ENCODE measurements at places on chromosomes 5 and 9.

DNA sequence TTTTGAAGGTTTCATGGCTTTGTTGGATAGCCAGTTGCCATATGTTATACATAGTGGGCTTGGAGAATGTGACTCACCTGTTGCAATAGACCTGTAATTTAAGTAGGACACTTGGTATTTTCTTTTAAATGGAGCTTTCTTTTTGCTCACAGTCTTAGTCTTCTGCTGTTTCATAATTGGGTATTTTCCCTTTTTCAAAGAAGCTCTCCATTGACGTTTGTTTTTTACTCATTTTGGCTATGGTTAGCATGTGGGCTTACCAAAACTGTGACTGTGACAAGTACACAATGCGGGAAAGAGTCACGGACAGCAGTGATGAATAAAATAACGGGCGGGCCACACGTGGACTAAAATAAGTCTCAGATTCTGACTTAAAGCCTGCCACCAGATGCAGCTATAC is 23.2 kb upstream of the RNF20 start:
- no peak for DNase-seq

- no peak for DNase-seq
Observed at GRCh38 chr5:51347704-51348103, 35.5 kb upstream of the ISL1 start.

DNA sequence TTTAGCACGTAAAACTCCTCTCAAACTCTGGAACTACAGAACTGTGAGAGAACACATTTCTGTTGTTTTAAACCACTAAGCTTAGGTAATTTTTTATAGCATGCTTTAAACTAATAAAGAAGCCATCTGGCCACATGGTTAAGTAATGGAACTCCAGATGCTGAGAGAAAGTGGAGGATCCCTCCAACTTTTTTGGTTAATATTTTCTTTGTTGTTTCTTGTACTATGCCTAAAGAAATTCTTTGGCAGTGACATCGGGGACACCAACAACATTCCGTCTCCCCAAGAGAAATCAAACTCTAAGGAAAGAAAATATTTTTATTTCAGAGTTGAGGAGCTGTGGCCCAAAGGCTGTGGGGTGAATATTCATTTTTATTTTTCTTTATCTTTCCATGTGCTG is 734.8 kb upstream of the CDH9 start:
- no peak for DNase-seq

- DNase-seq: no peak
Observed at GRCh38 chr5:44847206-44847852, 38.6 kb downstream of the MRPS30 start.

GRCh38 chr9:109781086-109781485 is 1.1 kb downstream of the PALM2AKAP2 start:
- DNase-seq: peak; percentile 8

DNA sequence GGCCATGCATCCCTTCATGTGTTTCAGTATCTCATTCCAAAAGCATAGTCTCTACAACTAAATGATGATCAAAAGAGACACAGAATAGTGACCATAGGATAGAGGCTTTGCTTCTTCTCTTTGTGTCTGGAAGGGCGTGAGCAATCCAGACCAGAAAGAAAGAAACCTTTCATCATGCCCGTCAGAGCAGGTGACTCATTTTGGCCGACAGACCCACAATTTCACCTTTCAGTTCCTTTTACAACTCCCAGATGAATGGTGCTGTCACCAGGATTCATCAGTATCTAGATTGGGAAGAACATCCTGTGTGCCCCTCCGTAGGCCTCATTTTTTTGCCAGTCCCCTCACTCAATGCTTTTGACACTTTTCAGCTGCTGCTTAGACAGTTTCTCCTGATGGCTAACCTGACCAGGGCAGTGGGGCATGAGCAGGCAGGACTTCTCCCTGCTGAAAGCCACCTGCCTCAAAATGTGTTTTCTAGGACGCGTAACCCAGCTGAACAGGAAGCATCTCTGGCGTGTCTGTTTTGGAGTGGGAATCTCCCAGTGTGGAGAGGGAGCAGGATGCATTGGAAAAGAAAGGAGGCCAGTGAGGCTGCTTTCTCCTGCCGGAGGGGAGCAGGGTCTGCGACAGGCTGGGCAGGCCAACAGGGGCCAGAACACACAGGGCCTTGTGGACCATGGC is 21.2 kb downstream of the ABLIM3 start:
- DNase-seq: peak; percentile 79

DNA sequence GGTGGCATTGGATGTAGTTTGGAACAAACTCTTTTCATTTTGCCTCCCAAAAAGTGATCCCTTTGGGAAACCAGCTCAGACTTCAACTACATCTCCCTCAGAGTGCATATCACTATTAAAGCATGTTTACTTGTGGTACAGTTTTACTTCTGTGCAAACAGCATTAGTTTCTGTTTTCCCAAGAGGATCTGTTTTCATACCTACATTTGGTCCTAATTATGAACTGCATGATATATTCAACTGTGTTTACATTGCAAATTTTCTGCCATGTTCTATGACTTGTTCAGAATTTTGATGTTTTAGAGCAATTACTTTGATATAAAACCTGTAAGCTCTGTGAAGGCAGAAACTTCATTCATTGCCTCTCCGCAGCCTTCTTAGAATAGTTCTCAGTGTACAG is 681.5 kb upstream of the ACO1 start:
- no peak for DNase-seq

DNA sequence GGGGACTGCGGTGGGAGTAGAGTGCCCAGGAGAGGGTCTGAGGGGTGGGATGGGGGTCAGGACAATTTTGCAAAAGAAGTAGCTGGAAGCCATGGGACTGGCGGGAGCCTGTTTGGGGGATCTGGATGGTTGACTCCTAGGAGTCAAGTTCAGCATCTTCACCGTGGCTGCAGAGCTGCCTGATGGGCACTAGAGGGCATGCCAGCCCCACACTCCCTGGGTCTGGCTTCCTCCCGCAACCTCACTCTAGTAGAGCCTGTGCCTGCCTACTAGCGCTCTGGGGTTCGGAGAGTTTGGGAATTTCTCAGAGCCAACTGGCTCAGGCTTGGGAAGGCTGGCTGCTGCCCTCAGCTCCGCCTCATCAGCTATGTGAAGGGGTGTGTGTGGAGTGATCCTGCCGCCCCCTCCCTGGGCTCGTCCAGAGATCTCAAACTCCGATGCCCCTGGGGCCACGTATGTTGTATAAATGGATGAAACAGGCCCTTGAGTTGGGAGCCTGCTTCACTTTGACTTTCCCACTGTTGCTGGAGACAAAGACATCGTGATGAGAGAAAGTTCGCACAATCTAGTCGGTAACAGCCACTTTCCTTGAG is 10.8 kb downstream of the TSPAN17 start:
- peak; percentile 80 for DNase-seq

- no peak for DNase-seq
Observed at GRCh38 chr9:119137479-119137878, 231.8 kb downstream of the BRINP1 start.

GRCh38 chr5:133273661-133274596 is 222.1 kb downstream of the HSPA4 start:
- DNase-seq: peak; percentile 65

DNA sequence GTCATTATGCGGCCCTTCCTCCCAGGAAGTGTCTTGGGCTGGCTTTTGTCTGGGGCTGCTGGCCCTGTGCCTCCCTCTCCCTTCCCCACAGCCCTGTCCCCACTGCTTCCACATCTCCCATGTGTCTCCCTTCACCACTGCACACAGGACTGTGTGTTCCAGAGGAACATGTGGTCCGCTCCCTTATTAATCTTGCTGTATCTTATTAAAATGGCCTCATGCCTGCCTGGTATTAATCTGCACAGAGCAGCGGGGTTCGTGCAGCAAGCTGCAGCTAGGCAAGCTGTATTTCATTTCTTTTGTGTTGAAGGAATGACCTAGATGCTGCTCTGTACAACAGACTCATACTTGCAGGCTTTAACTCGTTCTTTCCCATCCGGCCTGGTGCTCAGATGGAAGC is 130.5 kb downstream of the SPOCK1 start:
- no peak for DNase-seq

DNA sequence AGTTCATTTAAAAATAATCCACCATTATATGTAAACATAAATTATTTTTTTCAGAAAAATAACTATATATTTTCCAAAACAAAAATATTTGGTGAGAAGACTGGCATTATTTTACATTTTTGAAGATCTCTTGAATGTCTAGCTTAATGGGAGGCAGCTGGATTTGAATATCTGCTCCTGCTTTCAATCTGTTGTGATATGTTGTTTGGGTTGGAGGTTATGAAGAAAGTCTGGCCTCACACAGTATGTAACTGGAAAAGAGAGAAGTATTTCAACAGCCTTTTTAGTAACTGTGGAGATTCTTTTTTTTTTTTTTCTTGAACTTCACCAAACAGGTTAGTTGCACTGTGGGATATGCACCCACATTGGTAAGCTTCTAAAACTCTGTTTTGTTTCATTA is 84.7 kb upstream of the SLIT3 start:
- no peak for DNase-seq

- DNase-seq: peak; percentile 72
Observed at GRCh38 chr5:55633574-55634208, 78.4 kb downstream of the SLC38A9 start.

DNA sequence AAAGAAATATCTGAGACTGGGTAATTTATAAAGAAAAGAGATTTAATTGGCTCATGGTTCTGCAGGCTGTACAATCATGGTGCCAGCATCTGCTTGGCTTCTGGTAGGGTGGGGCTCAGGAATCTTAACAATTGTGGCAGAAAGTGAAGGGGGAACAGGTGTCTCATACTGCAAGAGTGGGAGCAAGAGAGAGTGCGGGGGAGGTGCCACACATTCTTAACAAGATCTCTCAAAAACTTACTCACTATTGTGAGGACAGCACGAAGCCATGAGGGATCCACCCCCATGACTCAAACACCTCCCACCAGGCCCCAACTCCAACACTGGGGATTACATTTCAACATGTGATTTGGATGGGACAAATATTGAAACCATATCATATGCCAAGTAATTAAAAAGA is 70.1 kb upstream of the PANK3 start:
- no peak for DNase-seq

GRCh38 chr5:40353442-40353841 is 326.3 kb upstream of the PTGER4 start:
- DNase-seq: no peak

GRCh38 chr5:56359809-56360685 is 126.9 kb upstream of the ANKRD55 start:
- DNase-seq: no peak

DNA sequence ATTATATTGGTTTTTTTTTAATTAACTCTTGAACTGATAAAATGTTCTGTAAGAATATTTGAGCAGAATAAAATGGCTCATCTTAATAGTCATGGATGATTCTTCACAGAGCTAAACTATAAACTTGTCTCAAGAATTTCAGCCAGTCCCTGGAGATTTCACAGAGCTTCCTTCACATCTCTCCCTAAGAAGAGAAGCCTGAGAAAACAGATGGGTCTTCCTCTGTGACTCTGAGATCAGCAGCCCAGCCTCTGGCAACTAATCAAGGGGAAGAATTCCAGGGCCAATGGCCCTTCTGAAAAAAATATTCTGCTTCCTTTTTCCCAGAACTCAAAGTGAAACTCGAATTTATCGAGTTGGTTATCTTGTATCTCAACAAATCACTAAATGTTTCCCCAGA is 122.2 kb upstream of the ITGA1 start:
- DNase-seq: peak; percentile 74

- DNase-seq: no peak
Observed at GRCh38 chr5:88452820-88453219, 184.2 kb upstream of the TMEM161B start.

DNA sequence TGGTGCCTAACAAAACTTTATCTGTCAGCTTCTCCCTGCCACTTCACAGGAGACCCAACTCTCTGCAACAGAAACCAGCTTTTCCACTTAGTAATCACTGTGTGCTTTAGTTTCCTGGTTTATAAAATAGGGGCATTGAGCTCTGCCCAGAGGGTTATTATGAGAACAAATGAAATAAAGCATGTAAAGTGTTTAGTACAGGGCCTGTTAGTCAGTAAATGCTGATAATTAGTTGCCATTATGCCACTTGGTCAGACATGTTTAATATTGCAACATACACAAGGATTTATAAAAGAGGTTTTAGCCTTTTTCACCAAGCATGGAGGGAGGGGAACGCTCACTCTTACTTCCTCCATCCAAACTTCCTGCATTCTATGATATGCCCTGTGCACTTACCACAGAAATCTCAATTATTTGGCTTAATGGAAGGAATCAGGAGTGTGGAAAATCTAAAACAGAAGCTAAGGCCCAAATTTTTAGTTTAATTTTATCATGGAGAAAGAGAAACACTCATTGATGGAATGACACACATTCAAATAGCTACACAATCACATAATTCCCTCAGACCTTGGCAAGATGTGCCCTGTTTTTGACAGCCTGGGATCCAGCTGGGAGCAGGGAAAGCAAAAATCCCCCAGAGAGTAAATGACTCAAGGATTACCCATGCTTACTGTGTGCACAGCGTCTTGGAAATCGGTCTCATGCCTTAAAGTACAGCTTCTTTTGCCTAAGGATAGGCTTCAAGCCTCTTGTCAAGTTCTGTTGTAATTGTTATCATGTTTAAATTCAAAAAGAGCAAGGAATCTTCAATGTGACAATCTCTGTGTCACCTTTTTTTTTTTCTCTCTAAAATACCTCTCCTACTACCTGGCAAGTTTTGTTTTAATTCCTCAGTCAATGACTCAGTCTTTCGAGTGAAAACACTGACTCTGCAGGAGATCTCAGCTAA is 34.0 kb downstream of the ZNF474 start:
- DNase-seq: peak; percentile 85

- DNase-seq: no peak
Observed at GRCh38 chr9:17906841-17907778, 328.2 kb downstream of the SH3GL2 start.

GRCh38 chr5:109102096-109102690 is 307.6 kb downstream of the PJA2 start:
- DNase-seq: no peak

Measured in choroid plexus epithelial cell (primary cell).